ENCODE measurements at places on chromosomes 1 and 21.

DNA sequence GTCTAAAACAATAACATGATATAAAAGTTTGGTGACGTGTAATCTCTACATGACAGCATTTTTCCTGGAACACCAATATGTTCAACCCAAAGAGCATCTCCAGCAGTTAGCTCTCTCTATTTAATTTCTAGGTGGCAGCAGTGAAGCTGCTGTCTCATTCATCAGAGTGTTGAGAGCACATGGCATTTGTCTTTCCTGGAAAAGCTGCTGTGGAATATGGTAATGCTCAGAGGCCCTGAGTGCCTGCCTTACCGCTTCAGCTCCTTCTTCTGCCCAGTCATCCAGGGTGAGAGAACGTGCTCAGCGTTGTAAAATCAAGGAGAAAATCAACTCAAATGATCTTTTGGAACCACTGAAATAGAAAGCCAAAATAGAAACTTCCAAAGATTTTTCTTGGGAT, 640.7 kb downstream of the ADGRL2 start:
- no peak for DNase-seq

GRCh38 chr1:23291706-23292105, 52.4 kb downstream of the HNRNPR start:
- DNase-seq, result no peak

DNA sequence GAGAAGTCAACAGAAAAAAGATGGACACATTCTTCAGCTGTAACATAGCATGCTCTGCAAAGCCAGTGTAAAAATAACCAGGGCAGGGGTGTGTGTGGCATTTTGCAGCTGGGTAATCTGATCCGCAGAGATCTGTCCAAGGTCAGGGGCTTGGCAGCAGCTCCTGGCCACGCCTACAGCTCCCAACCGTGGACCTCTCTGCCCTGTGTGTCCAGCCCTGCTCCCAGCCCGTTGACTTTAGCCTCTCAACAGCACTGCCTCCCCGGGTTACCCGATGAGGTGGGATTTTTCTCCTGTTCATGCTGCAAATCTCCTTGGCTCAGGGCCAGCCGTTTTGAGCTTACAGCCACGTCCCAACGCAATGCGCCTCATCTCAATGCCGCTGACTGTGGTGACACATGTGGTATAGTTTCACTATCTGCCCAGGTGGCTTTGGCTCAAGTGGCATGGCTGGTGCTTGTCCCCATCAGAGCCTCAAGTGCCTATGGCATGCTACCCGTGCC, 68.1 kb downstream of the VWA5B1 start:
- DNase-seq, result no peak

DNA sequence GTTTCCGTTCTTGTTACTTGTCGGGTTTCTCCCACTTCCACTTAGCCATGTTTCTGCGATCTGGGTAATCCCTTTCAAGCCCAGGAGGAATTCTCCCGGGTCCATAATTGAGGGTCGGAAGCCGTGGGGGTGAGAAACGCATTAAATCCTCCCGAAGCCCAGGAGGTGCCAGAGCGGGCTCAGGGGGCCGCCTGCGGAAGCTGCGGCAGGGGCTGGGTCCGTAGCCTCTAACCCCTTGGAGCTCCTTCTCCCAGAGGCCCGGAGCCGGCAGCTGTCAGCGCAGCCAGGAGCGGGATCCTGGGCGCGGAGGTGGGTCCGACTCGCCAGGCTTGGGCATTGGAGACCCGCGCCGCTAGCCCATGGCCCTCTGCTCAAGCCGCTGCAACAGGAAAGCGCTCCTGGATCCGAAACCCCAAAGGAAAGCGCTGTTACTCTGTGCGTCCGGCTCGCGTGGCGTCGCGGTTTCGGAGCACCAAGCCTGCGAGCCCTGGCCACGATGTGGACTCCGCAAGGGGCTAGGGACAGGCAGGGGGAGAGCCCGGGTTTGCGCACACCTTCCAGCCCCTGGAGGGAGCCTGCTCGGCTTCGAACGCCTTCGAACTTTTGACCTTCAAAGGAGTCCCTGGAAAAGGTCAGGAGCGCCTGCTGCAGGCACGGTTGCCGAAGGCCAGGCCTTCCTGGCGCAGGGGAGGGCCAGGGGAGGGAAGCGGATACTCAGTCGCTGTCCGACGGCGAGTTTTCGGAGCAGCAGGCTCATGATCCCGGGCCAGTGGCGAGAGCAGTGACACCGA, 1.7 kb upstream of the SIM2 start:
- DNase-seq, result no peak

DNA sequence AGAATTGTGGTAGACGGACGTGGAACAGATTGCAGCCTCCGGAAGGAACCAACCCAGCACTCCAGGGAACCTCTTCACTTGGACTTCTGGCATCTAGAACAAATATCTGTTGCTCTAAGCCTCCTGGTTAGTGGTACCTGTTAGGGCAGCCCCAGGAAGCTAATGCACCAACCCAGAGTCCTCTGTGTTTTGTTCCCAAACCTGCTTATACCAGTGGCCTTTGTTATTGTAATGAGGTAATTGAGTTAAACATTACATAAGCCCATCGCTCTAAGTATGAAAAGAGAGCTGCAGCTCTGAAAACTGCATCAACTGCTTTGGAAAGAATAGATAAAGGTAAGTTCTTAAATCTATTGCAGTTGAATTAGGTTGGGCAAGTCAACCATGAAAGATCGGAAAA, 516.7 kb downstream of the NPHP4 start:
- DNase-seq, result no peak

DNA sequence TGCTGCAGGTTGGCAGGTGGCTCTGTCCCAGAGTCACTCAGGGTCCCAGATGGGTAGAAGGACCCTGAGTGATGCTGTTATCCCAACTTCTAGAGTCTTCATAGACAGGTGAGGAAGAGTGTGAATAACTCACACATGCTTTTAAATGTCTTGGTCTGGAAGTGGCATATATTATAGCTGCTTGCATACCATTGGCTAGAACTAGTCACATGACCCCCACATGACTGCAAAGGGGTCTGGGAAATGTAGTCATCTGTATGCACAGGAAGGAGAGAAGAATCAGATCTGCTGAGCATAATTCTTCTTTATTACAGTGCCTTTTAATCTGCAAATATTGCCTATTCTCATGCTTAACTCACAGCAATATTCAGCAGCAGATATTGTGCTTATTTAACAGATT, 28.2 kb upstream of the KLHDC7A start:
- DNase-seq, result peak; percentile 14

GRCh38 chr1:6098303-6099215, 52.9 kb downstream of the KCNAB2 start:
- DNase-seq, result no peak

DNA sequence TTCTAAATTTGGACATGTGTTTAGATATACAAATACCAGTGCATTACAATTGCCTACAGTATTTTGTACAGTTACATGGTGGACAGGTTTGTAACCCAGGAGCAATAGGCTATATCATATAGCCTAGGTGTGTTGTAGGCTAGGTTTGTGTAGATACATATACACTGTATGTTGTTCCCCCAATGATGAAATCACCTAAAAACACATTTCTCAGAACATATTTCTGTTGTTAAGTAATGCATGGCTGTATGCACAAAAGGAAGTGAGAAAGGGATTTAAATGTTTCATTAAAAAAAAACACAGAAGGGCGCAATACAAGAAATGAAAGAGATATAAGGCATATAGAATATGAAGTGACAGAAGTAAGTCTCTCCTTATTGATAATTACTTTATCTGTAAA, 32.0 kb downstream of the S100B start:
- no peak for DNase-seq

DNA sequence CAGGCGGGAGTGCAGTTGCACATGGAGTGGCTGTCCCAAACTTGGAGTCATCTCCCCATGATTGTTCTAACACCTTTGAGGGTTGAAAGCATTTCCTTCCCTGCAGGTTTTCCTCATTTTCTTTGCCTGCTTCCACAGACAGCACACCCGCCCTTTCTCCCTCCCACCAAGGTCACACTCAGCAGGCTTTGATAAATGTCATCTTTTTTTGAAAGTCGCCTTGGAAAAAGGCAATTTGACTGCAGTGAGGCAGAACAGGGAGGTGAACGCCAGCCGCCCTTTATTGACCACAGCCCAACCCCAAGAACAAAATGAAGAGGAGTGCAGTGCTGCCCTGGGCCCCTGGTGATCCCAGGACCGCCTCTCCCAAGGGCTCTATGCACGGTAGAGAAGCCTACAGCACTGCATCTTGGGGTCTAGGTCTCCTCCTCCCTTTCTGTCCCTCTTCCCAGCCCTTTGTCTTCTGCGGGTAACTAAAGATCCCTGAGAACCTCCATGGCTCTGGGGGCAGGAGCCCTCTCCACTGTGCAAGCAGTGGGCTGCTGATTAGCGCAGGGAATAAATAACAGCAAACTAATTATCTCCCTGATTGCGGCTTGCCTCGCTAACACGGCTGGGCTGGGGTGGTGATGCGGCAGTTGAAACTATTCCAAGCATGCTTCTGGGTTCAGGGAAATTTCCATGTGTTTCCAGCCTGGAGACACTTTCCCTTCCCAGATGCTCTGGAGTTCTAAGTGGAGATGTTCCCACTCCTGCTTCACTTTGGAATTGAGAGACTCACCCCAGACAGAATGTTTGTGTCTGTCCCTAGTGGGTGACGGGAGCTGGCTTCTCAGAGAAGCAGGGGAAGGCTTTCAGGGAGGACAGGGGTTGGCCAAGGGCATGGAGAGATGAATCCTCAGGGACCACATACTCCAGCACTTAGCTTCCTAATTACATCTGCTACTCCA, 11.8 kb upstream of the AMIGO1 start:
- no peak for DNase-seq

- DNase-seq, result no peak
Observed at GRCh38 chr1:177620636-177621190, 349.1 kb downstream of the SEC16B start.

DNA sequence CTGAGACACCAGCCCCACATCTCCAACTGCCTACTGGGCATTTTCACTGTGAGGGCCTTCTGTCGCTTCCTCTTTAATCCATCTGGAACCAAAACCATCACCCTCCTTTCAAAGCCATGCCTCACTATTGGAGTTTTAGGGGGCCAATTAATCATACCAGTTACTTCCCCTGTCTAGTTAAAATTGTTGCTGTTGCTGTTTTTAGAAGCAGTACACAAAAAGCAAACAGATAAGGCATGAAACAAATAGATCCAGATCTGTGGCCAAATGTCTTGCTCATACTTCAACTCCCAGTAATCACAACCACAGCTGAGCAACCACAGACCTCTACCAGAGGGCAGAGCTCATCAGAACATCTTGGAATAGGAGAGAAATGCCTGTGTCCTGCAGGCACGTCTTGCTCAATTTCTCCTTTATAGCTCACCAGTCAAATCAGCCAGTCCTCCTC, 133.8 kb upstream of the C1orf105 start:
- DNase-seq, result no peak

GRCh38 chr1:153353226-153353947, 4.3 kb upstream of the S100A9 start:
- DNase-seq, result peak; percentile 34

DNA sequence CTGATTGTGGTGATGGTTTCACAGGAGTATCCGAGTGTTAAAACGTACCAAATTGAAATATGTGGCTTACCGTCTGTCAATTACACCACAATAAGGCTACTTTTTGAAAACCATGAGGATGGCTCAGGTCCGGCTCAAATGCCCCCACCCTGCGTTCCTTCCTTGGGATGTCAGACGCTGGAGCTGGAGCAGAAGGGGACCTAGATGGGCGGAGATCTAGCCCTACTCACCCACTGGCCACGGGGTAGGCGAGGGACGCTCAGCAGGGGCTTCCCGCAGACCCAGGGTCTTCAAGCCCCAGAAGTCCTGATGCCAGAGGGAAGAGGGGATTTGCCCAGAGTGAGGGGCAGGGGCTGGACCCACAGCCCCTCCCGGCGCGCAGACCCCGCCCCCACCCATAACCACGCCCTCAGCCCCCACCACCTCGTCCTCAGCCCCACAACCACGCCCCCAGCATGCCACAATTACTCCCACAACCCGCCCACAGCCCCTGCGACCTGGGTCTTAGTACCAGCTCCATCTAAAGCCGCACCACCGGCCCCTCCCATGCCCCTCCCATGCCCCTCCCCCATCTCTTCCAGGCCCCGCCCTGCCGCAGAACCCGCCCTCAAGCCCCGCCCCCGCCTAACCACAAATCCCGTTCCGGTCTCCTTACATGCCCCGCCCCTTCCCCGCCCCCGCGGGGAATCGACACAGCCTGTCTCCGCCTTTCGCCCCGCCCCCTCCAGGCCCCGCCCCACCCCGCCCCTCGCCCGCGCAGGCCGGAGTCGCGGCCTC, at the start of gene LRRC3:
LRRC3 (plus strand) TSS at position 764 of the 777 bp plus-strand sequence. CDS start 1,135 bp downstream, outside the sequence.
- no peak for DNase-seq

DNA sequence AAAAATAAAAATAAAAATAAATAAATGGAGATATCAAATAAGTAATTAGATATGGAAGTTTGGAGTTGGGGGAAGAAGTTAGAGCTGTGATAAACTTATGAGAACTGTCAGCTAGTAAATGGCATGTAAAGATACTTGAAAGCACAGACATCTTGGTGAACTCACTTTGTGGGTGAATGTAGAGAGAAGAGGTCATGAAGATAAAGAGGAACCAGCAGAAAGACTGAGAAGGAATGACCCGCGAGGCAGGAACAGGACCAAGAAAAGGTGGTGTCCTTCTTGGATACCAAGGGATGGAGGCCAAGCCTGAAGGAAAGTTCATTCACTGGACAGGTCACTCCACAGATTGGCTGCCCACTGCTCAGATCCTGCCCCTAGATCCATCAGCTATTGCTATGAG, 4.7 kb upstream of the CAPZB start:
- no peak for DNase-seq

DNA sequence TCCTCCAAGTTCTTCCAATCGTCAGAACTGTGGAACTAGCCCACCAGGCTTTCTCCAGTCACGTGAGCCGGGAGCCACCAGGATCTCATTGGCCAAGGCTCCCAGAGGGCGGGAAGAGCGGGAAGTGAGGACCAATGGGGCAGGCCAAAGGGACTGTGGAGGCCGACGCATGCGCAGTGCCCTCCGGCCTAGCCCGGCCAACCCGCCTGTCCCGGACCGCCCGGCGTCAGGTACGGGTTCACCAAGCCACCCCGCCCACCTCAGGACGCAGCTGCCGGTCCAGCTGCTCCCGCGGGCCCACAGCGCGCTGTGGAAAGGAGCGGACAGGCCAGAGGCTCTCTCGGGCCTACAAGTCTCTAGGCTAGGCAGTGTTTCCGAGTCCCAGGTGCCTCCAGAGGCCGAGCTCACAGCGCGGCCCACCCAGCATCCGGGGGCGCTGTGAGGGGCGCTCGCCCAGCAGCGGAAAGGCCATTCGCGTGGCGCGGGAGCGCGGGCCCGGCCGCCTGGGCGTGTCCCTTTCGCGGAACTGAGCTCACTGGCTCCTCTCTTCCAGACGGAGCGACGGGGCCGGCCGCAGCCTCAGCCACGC, 10.9 kb downstream of the OR14I1 start:
- DNase-seq, result no peak

Data from SK-N-DZ (cell line).